ENCODE measurements at places on chromosomes 6 and 20. TPM values are rescaled to one million over a fixed set of nuclear protein-coding genes. Genes with fewer than 3 reads are reported as not detected.
A peak's percentile ranks its signal among the peaks of the same experiment; 100 is the strongest.

DNA sequence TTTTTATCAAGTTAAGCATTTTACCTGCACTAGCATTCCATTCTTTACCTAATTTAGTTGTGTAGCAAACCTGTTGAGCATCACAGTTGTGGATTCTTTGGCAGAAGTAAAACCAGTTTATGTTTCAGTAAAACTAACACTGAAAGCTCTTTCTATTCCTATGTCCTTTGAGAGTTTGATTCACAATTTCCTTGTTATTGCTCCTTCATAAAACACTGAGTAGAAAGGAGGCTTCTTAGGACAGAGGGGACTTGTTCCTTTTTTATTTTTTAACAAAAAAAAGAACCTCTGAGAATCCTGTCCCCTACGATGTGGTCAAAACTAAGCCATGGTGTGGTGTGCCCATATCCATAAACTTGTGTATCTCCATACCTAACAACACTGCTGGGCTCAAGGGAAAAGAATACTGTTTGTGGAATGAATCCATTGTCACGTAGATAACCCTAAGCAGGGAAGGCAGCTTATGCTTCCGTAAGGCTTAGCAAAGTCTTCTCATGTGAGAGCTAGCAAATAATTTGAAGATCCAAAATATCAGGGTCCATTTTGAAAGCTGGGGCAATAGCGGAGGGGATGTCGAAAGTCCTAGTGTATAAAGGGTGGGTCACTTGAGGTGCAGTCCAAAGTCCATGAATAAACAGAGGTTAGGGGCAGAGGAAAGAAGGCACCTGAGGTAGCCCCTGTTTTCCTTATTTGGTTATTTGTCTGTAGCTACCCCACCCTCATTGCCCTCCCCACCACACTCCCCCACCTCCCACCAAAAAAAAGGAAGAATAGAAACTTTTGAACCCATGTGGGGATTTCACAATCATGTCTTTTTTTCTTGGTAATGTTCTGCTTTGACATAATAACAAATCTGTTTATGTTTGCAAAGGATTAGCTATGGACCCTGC is 71.0 kb downstream of the PLAGL1 start:
- DNase-seq: no peak

- peak; percentile 80 for DNase-seq
Observed at GRCh38 chr20:17835240-17835933, 133.2 kb downstream of the SNX5 start.

GRCh38 chr6:140571145-140571544 is 1196.7 kb upstream of the CITED2 start:
- no peak for DNase-seq

Gene EYA4
- total RNA-seq: 13.0 TPM

Gene HAO1
- total RNA-seq: not detected

GRCh38 chr6:168886964-168887363 is 366.7 kb downstream of the THBS2 start:
- no peak for DNase-seq

GRCh38 chr6:136608991-136609390 is 58.8 kb upstream of the MAP7 start:
- DNase-seq: peak; percentile 52
